ENCODE measurements at places on chromosomes 13 and 19.

DNA sequence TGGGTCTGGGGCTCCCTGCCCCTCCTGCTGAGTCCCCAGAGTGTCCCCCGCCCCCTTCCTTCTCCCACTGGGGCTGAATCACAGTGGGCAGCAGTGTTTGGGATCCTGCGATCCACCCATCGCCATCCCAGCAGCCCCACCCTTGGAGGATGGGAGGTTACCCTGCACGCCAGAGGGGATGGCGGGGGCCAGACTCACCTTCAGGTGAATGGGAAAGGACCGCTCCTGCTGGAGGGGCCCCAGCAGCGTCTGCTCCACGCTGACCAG is 569 bp downstream of the DLEU7 start:
- DNase-seq: no peak

- DNase-seq: no peak
Measured at GRCh38 chr13:113535381-113535781, 44.9 kb upstream of the DCUN1D2 start.

GRCh38 chr13:22655106-22655852 is 525.5 kb upstream of the SGCG start:
- DNase-seq: no peak

DNA sequence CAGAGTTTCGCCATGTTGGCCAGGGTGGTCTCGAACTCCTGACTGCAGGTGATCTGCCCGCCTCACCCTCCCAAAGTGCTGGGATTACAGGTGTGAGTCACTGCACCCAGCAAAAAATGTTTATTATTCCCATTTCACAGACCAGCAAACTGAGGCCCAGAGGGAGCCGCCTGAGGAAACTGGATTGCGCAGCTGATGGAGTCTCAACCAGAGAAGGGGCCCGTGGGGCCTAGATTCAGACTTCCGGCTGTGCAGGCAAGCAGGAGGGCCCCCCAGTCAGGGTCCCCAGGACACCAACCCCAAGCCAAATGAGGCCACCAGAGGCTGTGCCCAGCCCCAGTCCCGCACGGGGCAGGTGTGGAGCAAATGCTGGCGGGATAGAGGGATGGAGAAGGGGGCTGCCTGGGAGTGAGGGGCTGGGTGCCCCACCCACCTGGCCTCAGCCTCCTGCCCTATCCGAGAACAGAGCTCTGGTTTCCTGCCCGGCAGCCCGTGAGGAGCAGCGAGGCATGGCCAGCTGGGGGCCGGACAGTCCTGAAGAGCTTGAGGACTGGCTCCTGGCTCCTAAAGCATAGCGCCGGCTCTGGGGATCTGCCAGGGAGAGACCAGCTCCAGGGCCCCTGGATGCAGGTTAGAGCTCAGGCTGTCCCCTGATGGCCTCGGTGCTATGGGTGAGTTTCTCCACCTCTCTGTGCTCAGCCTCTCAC is 22.0 kb downstream of the MISP start:
- no peak for DNase-seq

GRCh38 chr19:34409189-34410164 is 5.3 kb downstream of the PDCD2L start:
- no peak for DNase-seq

GRCh38 chr19:54436628-54437252 is 12.3 kb upstream of the LENG8 start:
- DNase-seq: no peak

GRCh38 chr13:111058796-111059506 is 56.2 kb upstream of the ARHGEF7 start:
- DNase-seq: peak; percentile 37

DNA sequence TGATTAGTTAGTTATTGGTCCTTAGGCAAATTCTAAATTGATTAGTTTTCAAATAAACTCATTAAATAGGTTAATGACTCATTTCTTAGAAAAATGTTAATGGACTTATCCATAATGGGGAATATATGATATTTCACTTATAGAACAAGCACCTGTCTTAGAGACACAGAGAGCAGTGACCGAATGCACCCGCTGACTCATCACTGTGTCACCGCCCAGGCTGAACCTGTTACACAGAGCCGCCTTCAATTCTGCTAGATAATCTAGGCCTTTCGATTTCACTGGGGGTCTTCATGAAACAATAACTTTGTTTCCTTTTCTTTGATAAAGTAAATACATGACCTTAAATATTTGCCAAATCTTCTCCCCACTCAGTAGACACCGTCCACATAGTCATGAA is 13.1 kb downstream of the IRS2 start:
- no peak for DNase-seq

DNA sequence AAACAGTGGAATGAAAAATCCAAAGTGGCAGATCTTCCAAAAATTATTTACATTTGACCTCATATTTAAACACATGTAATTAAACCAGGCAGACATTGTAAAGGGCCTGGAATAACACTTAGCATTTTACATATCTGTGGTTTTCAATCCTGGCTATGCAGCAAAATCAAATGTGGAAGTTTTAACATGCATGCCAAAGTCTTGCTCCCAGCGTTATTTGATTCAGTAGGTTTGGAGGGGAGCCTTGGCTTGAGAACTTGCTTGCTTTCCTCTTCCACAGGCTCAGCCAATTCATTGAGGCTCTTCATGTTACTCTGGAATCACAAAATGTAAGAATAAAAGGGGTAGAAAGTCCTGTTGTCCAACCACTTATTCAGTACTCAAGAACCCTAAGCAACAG is 42.5 kb upstream of the INTS6 start:
- peak; percentile 57 for DNase-seq

DNA sequence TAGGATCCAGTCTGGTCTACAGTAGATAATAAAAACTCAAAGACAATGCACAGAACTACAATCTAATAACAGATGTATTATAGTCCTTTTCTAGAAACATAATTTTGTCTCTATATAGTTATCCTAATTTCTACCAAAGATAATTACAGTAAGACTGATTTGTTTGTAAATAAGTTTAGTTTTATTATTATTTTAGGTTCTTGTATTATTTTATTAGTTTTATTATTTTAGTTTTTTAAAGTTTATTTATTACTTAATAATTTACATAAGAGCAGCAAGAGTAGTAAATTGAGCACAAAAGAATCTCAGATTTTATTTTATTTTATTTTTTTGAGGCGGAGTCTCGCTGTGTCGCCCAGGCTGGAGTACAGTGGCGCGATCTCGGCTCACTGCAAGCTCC is 22.3 kb upstream of the ZNF227 start:
- no peak for DNase-seq

GRCh38 chr19:38907227-38907626 is 4.8 kb downstream of the CCER2 start:
- DNase-seq: no peak

GRCh38 chr13:90188351-90188636 is 1159.2 kb upstream of the MIR17HG start:
- no peak for DNase-seq

DNA sequence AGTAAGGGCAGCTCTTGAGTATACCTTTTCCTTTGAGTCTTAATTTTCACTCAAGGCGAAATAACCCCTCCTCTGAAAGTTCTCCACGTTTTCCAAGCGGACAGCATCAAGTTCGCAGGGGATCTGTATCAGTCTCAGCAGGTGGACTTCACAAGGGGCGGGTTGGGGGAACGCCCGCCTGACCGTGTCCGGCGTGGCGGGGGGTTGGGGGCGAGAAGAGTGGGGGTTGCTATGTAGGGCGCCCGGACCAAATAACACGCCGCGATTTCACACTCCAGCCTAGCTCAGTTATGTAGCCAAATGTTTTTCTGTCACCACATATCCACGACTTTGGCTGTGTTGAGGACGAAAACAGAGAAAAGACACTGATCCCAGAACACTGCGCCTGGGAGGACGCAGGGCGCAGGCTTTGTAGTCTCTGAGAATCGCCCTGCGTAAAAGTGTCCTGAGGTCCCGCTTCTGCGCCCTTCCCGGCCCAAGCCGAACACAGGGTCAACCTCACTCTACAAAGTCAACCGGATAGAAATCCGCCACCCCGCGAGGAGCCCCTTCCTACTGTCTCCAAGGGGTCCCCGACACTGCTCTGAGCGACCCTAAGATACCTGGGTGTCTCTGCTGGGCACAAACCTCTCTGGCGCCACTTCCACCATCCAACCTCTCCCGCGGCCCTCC is 524 bp downstream of the RUBCNL start:
- DNase-seq: no peak

DNA sequence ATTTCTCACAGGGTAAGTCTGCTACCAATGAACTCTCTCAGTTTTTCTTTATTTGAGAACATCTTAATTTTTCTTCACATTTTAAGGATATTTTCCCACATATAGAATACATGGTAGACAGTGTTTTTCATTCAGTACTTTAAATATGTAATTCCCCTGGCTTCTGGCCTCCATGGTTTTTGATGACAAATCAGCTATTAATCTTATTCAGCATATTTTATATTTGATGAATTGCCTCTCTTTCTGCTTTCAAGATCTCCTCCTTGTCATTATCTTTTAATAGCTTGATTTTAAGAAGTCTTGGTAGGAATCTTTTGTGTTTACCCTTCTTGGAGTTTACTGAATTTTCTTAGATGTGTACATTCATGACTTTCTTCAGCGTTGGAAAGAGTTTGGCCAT is 27.6 kb downstream of the TNFSF13B start:
- DNase-seq: no peak
